ENCODE measurements at places on chromosomes 6 and 20.
A peak's percentile ranks its signal among the peaks of the same experiment; 100 is the strongest.

DNA sequence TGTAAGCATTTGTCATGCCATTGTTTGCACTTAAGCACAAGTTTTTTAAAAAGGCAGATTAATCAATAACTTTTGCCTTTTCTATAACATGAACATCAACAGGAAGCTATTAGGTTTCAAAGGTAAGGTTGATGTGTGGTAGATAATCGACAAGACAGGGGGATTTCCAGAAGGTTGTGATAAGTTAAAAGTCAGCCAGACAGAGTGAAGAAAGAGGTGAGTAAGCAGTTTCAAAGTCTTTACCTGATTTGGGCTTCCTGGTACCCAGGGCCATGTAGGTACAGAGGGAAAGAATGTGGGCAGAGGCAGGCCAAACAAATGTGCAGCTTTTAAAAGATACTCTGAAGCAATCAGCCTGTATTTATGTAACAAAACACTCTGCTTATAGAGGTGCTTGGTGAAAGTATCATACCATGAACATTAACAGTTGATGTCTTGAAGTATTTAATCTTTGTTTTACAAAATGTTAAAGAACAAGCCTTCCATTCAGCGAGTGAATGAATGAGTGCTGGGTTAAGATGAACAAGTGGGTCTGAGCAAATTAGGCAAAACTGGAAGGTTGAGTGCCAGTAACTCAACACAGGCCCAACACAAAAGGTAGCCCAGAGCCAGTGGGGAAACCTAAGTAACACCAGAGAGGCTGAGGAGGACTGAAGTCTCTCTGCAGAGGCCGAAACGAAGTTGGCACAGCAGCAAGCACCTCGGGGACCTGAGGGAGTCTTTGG lies 60.2 kb downstream of the LRRC1 start:
- no peak for DNase-seq

DNA sequence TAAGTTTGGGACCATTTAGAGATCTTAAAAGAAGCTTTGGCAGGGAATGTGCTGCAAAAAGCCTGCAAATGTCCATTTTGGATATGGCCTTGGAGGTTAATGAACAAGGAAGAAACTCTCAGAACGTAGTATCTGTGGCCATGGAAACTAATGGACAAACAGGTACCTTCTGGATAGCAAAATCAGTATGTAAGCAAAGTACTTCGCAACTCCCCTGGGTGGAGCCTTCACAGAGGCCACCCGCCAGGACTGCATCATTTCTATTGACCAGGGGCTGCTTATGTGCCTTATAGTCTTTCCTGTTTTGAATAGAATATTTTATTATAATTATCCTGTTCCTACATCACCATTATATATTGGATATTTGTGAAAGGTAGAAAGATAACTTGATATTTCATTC lies 510.8 kb upstream of the SYNCRIP start:
- DNase-seq, result no peak

DNA sequence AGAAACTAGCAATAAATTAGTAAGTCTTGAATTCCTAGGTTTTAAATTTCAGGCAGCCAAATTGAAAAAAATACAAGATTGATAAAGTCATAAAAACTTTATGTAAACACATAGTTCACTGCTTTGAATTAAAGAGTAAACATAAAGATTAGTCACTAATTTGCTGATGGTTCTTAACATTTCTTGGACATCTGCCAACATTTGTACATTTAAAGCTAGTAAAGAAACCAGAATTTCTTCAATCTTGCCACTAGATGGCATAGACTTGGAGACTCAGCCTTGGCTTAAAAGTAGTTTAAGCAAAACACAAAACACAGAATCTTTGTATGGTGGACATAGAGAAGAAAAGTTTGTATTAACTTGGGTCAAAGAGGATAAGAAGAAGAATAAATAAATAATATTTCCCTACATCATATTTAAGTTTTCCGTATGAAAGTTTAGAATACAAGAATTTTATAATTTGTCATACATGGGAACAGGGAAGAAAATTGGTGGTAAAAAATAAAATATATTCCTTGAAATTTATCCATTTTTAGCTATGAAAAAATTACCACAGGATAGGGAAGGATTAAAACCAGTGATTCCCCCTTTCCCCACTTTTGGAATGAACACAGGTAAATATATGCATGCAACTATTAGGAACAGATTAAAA lies 41.7 kb upstream of the FAM135A start:
- peak; percentile 75 for DNase-seq

GRCh38 chr6:42294759-42295158 lies 77.1 kb upstream of the MRPS10 start:
- no peak for DNase-seq

DNA sequence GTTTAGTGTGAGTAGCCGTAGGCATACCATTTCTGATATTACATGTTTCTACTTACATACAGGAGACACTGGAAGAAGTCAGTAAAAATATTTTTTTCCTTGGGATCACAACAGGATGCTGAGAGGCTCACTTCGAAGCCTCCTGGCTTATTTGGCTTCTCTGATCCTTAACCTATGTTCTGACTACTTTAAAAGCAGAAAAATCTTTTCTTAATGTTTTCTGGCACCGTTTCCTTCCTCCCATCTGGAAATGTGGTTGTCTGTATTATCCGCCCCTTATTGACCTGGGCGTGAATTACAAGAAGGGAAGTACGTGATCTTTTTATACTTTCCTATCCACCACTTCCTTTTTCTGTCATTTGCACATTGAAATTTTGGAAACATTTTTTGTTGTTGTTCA lies 379.6 kb downstream of the COL12A1 start:
- no peak for DNase-seq

DNA sequence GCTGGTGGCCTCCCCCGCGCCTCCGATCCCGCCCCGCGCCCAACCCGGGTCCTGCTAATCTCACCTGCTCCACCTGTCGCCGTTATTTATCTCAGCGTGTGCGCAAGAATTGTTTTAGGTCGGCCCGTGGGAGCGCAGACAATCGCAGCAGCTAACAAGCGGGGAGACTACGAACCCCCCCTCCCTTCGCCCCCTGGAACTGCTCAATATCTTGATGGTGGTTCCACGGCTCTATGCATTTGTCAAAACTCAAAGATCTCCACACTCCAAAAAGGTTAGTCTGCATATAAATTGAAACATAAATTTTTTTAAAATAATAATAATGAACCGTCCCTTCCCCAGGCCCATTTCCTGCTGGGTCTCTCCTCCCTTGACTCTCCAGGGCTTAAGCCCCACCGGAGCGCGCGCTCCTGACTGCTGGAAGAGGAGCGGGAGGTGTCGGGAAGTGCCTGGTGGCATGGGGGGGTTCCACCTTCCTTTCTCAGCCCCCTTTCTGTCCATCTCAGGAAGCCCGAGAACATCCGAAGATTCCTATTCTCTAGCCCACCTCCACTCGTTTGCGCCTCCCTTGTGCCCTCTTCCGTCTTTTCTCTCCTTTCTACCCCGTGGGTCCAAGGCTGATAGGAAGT lies 1.6 kb upstream of the MDGA1 start:
- DNase-seq, result no peak

Data from fibroblast of skin of left quadriceps (primary cell).